Progenitor cell of endocrine pancreas (in vitro differentiated cells): ENCODE measurements at places on chromosomes 4 and X.

DNA sequence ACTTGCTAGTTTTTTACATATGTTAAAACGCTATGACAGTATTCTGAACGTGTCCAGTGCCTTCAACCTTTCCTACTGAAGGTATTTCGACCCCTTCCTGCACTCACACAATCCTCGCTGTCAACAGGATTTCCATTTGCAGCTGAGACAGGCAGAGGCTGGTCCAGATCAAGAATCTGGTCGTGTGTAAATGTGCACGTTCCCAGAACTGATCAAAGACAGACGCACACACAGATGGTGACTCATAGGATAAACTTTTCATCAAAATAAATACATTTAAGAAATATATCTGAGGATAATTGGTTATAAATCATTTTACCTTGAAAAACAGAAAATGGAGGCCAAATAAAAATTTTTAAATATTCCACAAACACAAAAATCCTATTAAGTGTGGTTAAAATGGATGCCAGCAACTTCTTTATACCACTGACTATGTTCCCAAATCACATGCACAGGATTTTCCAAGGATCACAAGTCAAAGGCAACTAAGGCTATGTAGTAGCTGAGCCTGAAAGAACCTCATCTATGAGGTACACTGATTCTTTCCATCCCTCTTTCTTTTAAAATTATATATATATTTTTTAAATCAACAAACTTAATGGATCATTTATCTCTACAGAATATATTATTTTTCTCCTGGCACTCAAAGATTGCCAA, 85.9 kb downstream of the RNF150 start:
- DNase-seq: no peak

GRCh38 chr4:169854090-169854489, 96.3 kb upstream of the HPF1 start:
- no peak for DNase-seq

DNA sequence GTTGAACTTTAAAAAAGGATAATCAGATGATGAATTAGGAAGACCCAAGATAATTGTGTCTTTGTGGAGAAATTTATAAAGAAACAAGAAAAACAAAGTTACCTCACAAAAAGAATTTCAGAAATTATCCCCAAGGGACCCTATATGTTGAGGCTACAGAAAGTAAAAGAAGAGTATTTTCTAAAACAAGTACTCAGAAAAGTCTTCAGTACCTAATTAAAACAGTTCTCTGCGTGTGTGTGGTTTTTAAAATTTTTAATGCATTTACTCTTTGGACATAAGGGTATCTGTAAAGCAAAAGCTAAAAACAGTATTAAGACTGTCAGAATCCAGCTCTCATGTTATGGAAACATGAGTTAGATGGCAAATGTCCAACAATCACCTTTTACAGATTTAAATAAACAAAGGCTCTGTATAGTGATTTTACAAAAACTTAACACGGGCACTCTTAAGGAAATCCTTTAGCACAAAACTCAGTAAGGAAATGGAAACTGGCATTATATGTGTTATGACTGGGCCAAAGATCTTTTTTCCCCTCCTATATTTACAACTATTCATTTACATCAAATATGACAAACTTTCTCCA, 187.5 kb downstream of the NSUN7 start:
- no peak for DNase-seq

DNA sequence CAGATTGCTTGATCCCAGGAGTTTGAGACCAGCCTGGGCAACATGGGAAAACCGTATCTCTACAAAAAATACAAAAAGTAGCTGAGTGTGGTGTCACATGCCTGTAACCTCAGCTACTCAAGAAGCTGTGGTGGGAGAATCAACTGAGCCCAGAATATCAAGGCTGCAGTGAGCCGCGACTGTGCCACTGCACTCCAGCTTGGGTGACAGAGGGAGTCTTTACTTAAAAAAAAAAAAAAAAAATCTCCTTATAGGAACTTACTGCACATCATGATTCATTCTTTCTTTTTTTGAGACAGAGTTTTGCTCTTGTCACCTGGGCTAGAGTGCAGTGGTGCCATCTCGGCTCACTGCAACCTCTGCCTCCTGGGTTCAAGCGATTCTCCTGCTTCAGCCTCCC, 24.3 kb downstream of the UPF3B start:
- DNase-seq: no peak

- no peak for DNase-seq
Measured at GRCh38 chr4:98406819-98407218, 145.6 kb downstream of the RAP1GDS1 start.

- DNase-seq: no peak
Measured at GRCh38 chr4:152283801-152284470, 252.0 kb downstream of the FBXW7 start.

- no peak for DNase-seq
Measured at GRCh38 chrX:111319451-111319850, 49.2 kb upstream of the CAPN6 start.

DNA sequence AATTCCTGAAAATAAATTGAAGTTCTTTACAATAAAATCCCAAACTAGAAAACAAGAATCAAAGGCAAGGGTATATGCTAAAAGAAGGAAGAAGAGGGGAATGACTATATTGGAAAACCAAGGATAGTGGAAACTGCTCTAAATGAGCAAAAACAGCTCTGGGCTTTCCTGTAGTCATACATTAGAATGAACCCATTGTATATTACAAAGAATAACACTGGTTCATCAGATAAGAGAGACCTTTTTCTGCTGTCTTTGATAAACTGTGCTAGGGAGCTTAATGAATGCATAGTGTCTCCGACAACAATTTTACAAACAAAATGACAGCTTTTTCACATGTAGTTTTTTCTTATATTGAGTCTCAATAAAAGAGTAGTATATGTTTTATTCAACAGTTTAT, 26.6 kb downstream of the TLR2 start:
- no peak for DNase-seq

DNA sequence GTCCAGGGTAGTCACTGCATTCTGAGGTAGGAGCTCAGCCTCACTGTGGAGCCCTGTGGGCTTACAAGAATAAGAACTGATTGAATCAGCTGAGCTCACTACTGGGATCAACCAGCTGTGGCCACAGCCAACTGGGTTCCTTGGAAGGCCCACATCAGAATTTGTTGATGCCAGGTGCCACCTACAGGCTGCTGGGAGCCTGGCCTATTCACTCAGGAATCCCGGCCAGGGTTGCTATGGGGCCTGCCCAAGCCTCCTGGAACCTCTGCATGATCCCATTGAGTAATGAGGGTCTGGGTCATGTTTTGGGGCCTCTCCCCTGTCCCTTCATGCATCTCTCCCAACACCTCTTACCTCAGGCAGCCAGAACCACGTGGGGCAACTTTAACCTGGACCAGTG, 53.9 kb upstream of the KIAA1210 start:
- no peak for DNase-seq

GRCh38 chr4:74418063-74418670, 26.8 kb upstream of the AREG start:
- DNase-seq: no peak

DNA sequence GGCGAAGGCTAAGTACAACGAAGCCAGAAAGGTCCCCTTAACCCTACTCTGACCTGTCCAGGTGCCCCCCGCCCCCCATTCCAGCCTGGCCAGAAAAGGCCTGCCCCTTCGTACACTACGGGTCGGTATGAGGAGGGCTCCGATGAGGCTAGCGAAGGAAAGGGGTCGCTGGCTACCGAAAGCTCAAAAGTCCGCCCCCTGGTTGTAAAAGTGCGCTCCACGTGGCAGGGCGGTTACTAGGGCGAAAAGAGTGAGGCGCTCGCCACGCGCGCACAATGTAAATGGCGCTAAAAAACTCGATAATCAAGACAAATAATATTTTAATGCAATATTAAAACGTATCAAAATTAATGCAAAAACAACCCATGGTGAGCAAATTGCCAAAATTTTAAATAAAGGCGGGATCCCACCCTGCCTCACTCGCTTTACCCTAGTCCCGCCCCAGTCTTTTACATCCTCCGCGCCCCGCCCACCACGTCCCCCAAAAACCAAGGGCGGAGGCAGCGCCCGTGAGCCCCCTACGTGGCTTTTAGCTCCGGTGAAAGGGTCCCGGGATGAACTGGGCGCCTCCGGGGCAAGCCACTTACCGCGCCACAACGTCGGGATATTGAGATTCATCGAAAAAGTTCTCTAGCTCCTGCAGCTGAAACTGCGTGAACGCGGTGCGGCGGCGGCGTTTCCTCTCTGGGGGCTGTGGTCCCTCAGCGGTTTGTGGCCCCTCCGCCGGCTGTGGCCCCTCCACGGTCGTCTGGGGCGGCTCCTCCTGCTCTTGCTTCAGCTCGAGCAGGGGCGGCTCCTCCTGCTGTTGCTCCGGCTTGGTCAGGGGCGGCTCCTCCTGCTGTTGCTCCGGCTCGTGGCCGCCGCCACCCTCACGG, 929 bp downstream of the ESX1 start:
- DNase-seq: no peak

GRCh38 chr4:181670506-181670905, 572.7 kb upstream of the TENM3 start:
- no peak for DNase-seq

GRCh38 chr4:74968456-74969164, 35.7 kb downstream of the PARM1 start:
- DNase-seq: no peak

DNA sequence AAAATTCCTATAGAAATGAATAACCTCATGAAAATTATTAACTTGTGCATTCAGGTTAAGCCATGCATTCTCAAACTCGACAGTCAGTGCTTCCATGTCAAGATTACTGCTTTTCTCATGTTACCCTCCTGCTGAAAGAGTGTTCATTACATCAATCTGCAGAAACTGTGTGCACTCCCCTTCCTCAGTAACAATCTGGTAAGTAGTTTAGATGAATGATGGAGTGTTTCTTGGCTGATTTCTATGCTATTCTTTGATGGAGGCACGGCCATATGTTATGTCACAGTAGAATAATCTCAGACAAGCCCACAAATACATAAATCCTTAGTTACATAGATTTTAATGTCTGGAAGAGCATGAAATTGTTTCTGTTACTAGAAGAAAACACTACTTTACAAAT, 193.3 kb upstream of the FAM47A start:
- DNase-seq: no peak

- no peak for DNase-seq
Measured at GRCh38 chr4:108980455-108981239, 217.8 kb upstream of the ETNPPL start.

GRCh38 chr4:113610537-113610936, 151.0 kb downstream of the CAMK2D start:
- DNase-seq: no peak

GRCh38 chr4:139641218-139641617, 24.4 kb upstream of the MGST2 start:
- DNase-seq: no peak
